ENCODE measurements at places on chromosomes 4 and X.

GRCh38 chrX:275476-275966 lies 5.7 kb upstream of the PLCXD1 start:
- DNase-seq, result no peak

GRCh38 chr4:87838890-87839591 lies 6.3 kb downstream of the MEPE start:
- DNase-seq, result peak; percentile 63

- no peak for DNase-seq
These were observed 33.6 kb downstream of the ZNF330 start for GRCh38 chr4:141254326-141254725.

DNA sequence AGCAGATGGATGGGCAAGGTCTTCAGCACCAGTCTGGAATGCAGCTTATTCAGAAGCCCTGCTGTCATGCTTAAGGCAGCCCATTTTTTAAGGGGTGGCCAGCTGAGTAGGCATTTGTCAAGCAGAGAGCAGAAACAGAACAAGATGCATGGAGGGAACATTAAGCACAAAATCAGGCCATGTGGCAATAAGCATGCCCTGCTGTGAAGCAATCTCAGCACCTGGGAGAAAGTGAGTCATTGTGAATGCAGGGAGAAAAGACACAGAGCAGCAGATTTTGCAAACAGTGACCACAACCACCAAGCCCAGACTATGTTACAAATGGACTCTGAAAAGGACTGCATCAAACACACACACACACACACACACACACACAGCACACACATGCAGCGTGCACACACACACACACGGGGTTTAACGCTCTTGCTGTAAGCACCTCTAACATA lies 94.1 kb upstream of the GALNT7 start:
- DNase-seq, result no peak
